Midbrain (tissue), 1 donor: ENCODE measurements at places on chromosomes 1 and 21.

DNA sequence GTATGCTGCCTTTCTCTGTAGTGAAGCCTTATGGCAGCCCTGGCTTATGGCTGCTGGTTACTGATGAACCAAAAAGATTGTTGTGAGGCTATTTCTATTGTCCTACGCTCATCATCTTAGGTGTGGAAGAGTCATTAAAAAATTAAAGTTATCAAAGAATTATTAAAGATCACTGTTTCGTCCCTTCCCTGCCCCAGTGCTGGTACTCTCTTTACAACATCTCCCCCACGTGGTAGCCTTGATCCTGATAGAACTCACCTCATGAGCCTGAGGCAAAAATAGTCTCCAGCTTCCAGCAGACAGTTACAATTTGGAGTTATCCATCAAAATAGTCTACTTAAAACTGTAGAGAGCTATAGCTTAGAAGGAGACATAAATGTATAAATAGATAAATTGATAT, 201.5 kb downstream of the S1PR1 start:
- no peak for DNase-seq

- peak; percentile 45 for DNase-seq
Observed at GRCh38 chr1:112954945-112955772, 837 bp downstream of the SLC16A1 start.

DNA sequence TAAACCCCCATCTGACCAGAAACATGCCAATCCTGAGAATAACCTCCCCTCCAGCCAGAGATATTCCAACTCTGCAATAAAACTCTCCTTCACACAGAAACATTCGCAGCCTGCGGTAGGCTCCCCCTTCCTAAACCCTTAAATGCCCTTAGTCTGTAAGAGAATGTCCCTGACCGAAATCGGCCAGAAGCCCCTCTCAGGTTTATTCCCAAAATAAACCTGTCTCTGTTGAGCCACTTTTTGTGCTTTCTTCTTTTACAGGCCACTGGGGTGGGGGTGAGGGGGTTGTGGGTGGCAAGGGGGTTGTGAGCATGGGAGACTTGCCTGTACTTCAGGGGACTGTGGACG, 4.6 kb downstream of the PRXL2B start:
- DNase-seq, result no peak

- peak; percentile 80 for DNase-seq
Observed at GRCh38 chr1:34742667-34743270, 12.1 kb upstream of the GJB5 start.

GRCh38 chr1:28062806-28063205, 25.6 kb downstream of the EYA3 start:
- no peak for DNase-seq

DNA sequence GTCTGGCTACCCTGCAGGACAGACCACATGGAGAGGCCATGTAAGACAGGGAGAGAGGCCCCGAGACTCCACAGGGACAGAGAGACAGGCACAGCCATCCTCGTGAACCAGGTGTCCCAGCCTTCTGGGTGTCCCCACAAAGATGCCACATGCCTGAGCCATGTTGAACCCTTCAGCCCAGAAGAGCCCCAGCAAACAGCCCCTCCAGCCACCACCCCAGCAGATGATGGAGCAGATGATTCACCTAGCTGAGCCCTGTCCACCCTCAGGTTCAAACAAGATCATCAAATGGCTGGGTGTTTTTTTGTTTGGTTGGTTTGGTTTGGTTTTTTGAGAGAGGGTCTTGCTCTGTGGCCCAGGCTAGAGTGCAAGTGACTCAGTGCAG, 78.7 kb downstream of the DHRS3 start:
- no peak for DNase-seq

- DNase-seq, result peak; percentile 72
Observed at GRCh38 chr1:20440785-20441200, 45.2 kb downstream of the CAMK2N1 start.

- DNase-seq, result no peak
Observed at GRCh38 chr1:43587594-43587993, 56.9 kb downstream of the PTPRF start.

GRCh38 chr1:200479816-200480215, 70.0 kb upstream of the ZNF281 start:
- DNase-seq, result no peak

GRCh38 chr1:87450615-87451209, 122.0 kb downstream of the LMO4 start:
- no peak for DNase-seq

- DNase-seq, result no peak
Observed at GRCh38 chr1:246159279-246160227, 347.5 kb downstream of the SMYD3 start.

DNA sequence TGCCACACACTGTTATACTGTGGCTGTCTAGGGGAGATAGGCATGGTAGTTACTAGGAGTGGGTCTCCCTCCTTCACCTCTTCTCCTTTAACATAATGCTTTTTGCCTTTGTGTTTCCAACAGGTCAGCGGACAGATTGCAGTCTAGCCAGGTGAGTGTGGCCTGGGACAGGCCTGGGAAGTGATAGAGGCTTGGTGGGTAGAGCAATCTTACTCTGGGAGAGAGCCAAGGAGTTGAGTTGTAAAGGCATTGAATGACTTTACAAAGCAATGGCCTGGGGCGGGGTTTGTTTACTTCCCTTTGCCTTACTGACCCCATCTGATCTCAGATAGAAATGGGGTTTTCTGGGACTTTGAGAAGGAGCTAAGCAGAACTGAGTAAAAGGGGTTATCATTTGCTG, 51.0 kb upstream of the IKBKE start:
- no peak for DNase-seq

DNA sequence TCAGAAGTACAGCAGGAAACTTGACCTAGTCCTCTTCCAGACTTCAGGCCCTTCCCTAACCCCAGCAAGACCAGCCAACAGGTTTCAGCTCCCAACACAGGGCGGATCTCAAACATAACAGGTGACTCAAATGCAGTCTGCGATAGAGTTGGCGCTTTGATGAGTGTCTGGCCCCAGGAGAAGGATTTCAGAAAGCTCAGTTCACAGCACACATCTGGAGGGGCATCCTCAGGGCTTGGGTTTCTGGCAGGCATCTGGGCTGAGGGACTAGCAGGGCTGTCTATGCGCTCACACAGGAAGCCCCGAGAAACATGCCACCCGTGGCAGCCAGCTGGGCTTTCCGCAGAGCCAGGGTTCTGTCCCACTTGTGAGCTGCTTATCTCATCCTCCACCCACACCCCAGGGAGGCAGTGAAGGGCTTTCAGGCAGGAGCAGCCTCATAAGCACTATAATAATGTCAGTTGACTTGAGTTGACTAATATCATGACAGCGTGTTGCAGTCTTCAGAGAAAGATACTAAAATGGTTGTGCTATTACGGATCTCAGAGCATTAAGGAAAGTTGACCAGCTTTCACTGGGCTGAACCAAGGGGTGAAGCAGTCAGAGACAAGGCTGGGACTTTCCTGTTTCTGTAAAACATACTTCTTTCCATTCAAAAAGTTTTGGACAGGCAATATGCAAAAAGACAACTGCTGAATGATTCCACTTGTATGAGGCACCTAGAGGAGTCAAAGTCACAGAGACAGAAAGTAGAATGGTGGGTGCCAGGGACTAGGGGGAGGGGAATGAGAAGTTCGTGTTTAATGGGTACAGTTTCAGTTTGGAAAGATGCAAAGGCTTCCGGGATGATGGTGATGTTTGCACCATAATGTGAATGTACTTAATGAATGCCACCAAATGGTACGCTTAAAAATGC, 233.0 kb upstream of the IRF2BP2 start:
- no peak for DNase-seq

- DNase-seq, result peak; percentile 59
Observed at GRCh38 chr1:8985915-8986813, 40.1 kb downstream of the SLC2A7 start.

DNA sequence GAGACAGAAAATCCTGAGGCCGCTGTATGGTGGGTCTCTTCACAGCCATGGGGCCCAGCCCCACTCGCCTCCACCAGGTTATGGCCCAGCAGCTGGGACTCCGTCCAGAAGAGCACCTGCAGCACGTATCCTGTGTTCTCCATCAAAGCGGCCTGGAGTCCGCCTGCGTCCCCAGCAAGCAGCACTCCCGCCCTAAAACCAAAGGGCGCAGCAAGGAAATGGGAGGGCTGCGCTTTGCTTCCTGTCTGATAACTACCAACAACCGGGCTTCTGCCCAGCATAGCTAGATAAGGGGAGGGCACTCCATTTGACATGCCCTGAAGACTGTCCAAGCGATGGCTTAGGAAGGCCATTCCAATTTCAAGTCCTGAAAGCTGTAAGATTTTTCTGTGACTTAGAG, 119.9 kb downstream of the KCNJ15 start:
- no peak for DNase-seq

DNA sequence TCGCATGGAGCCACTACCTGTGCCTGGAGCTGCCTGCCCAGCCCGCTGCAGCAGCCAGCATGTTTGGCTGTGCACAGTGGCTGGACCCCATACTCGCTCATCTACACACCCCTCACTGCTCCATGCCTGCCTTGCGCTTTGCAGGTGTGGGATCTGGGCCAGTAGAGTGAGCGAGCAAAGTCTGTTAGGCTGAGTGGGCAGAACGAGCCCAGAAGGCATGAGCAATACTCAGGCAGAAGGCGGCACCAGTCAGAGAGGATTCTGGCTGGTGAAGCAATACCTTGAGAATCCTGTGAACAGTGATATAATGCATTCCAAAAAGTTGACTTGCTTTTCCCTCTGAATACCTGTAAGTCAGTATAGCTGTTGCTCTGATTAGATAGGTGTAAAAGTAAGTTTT, 816.4 kb downstream of the KCNT2 start:
- DNase-seq, result no peak

GRCh38 chr1:235736263-235736662, 86.7 kb upstream of the GNG4 start:
- DNase-seq, result no peak

GRCh38 chr1:196464480-196464941, 143.7 kb downstream of the KCNT2 start:
- no peak for DNase-seq

DNA sequence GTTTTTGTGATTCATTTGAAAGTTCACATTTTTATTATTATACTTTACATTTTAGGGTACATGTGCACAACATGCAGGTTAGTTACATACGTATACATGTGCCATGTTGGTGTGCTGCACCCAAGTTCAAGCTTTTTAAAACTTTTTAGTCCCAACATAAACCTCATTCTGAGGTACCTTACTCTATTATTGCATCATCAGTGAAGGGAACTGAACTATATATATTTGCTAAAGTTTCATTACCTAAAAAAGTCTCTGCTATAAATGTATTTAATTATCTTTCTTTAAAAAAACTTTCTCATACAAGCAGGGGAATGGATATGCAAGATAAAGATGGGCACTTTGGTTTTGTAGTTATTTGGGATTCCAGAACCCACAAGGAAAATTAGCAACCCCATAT, 931.4 kb upstream of the ADGRL2 start:
- no peak for DNase-seq

- DNase-seq, result no peak
Observed at GRCh38 chr1:198970916-198971315, 332.1 kb downstream of the PTPRC start.

- DNase-seq, result no peak
Observed at GRCh38 chr1:3590139-3590763, 21.1 kb downstream of the MEGF6 start.

DNA sequence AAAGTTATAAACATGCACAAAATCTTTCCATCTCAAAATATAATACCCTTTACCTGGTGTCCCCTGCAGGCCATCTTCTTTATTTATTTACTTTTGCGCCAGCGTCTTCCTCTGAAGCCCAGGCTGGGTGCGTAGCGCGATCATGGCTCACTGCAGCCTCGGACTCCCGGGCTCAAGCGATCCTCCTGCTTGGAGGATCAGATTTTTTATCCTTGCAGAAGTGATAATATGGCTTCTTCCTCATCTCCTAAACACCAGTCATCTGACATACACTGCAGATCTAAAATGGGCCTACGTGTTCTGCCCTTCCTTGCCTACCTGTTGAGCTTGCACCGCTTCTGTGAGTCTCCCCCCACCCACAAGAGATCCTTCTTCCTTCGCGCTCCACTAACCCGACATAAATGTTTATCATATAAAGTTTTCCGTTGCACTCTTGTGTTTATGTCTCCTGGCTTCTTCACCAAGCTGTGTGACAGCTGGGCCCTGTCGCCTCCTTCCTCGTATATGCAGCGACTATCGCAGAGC, 506 bp upstream of the SRP9 start:
- DNase-seq, result peak; percentile 45

DNA sequence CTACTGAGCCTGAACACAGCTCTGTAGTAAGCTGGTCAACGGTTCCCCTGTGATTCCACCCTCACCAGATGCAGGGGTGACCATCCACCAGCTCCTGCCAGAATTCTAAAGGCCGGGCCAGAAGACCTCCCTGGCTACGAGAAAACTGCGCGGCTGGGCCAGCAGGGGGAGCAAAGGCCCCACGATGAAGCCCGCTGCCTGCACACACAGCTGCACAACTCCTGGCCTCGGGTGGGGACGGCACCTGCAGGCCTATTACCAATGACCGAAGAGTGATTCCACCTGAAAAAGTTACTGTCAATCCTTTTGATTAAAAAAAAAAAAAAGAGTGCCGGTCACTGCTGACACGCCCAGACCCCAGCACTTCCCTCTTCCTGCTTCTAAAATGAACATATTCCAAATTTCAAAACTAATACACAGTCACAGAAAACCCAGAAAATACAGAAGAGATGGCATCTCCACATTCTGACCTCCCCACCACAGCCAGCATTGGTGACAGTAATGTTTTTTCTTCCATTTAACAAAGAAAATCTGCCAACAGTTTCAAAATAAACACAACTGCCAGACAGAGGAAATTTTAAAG, 49.8 kb upstream of the RIPK4 start:
- peak; percentile 39 for DNase-seq

GRCh38 chr1:12309783-12310742, 80.2 kb downstream of the VPS13D start:
- no peak for DNase-seq

DNA sequence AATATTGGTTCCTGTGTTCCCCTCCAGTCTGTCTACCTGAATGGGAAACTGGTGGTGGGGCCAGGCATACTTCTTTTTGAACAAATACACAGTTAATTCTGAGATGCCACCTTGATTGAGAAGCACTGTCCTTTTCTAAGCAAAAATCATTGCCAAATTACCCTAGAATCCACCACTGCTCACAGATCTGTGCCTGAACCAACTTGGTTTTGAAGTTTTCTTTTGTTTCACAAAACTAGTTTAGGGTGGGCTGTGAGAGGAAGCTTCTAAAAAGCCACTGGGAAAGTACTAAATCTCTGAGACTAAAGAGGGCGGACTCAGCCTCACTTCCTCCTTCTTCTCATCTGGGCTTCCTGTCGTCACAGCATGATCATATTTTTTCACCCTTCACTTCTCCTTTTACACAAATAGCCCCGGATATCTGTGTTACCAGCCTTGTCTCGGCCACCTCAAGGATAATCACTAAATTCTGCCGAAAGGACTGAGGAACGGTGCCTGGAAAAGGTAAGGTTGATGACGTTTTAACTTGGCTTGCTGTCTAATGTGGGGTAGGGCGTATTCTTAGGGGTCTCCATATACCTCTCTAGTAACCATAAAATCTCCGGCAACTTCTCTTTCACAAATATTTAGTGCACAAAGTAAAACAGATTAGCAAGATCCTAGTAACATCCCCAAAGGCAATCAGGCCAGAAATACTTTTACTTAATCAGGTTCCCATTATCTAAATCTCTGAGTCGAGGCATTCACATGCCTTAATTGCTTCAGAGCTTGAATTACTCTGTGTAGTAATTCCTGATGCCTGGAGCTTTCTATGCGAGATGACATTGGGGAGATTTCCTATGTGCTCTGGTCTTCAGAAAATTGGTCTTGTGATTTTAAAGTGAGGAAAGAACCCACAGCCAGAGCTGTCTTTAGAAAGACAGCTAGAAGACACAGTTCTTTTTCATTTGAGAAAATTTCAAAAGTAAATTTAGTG, at the start of gene CD53:
CD53 (plus strand) TSS at position 404 of the 976 bp plus-strand sequence. CDS start 18,261 bp downstream, outside the sequence.
- peak; percentile 38 for DNase-seq

- DNase-seq, result no peak
Observed at GRCh38 chr1:195733826-195734225, 874.4 kb downstream of the KCNT2 start.

GRCh38 chr1:204989266-204990058, 53.5 kb upstream of the CNTN2 start:
- DNase-seq, result peak; percentile 91
